Astrocyte of the spinal cord (primary cell): ENCODE measurements at places on chromosomes 13 and 19.

DNA sequence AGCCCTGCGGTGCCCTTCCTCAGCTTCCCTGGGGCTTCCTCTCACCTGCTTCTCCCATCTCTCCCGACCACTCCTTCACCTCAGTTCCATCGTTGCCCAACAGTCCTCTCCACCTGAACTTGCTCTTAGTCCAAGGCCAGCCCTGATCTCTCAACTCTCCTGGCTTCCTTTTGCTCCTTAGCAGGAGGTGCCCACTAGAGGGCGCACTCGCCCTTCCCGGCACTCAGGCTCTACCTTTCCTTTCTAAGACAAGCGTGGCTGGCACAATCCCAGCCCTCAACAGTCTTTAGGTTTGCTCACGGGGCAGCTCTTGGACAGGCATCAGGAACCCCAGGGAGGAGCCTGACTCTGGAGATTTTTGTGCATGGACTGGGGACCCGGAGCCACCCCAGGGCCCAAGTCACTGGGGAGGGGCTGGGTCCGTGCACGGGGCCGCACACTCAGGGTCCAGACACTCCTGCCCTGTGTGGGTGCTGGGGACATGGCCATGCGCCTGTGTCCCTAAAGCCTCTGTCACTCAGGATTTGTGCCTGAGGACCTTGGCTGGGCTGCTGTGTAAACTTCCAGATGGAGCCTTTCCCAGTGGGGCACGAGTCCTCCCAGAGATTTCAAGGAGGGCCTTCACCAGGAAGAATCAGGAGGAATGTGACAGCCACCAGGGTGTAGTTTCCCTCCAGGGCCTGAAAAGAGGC lies 12.1 kb upstream of the CEACAM8 start:
- DNase-seq: peak; percentile 5

DNA sequence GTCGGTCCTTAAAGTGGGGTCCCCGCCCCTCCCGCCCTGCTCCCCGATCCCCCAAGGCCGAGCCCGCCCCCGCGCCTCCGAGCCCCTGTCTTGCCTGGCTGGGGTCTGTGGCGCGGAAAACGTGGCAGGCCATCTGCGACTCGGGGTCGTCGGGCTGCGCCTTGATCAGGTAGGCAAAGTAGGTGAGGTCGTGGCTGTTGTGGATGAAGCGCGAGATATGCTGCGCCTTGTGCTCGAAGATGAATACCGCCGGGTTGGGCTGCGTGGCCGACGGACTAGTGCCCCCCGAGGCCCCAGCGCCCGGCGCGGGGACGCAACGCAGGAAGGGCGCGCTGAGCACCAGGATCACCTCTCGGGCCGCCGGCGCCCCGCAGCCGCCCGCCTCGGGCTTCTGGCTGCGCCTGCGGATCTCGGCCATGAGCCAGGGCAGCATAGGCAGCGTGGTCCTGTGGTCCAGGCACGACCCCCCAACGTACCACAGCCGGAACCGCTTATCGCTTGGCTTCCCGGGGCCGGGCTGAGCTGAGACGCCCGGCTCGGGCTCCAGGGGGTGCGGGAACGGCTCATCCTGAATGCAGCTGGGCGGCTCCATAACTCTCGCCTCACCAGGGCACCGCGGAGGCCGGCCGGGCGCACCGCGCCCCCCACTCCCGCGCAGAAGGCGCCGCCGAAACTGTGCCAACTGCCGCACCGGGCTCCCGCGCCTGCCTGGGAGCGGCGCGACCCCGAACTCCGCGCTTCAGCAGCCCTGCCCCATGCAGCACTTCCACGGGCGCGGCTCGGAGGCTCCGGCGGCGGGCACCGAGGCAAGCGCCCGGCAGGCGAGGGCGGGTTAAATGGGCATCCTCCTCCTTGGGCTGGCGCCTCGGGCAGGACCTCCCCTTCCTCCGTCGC lies 546 bp downstream of the TBC1D4 start:
- peak; percentile 37 for DNase-seq

GRCh38 chr13:104823709-104824108 lies 1711.8 kb downstream of the EFNB2 start:
- no peak for DNase-seq

DNA sequence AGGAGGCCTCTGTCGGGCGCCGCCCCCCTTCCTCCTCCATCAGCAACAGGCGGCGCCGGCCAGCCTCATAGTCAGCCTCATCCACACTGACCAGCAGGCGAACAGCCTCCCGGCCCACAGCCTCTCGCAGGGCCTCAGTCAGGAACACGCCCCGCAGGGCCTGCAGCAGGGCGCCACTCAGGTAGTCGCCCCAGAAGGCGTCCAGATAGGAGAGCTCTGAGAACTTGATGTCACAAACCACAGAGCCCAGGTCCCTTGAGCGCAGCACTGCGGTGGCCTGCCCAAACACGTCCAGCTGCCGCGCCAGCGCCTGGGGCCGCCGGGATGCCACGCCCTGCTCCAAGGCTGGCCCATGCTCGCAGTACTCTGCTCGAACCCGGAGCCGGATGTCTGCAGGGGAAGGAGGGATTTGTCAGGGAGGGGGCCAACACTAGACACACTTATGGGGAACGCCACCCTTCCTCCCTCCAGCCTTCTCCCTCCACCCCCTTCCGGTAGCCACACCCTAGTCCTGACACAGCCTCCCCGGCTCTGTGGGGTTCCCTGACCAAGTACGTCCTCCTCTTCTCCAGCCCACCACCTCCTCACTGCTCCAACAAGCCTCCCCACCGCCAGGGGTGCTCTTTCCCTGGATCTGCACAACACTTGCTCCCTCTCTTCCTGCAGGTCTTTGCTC lies 17.9 kb downstream of the DEDD2 start:
- DNase-seq: no peak

- DNase-seq: no peak
These were observed 98.4 kb upstream of the KLHL1 start for GRCh38 chr13:70206671-70207070.

- peak; percentile 6 for DNase-seq
These were observed 9.1 kb upstream of the POP4 start for GRCh38 chr19:29596885-29597525.

DNA sequence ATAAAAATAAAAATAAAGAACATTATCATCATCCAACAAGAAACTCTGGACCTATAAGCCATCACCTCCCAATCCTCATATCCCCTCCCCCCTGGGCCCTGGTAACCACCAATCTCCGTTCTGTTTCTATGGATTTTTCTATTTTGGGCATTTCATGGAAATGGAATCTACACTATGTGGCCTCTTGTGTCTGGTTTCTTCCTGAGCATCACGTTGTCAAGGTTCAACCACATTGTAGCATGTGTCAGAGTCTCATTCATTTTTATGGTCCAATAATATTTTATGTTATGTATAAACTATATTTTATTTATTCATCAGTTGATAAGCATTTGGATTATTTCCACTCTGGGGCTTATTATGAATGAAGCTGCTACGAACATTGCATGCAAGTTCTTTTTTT lies 26.9 kb downstream of the SULT2B1 start:
- no peak for DNase-seq

DNA sequence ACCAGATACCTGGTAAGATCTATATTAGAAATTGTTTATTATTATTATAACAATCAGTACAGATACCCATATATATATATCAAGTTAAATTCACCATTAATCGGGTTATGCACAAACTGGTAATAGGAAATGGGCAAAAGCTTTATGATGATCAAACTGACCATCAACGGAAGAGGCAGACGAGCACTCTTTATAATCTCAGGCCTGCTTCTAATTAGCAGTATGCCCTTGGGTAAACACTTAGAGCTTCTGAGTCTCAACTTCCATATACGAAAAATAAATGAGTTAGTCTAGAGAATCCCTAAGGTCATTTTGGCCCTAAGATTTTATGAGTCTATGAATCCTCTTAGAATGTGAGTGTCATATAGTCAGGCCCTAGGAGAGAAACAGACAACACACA lies 710.9 kb downstream of the PCDH9 start:
- no peak for DNase-seq

- no peak for DNase-seq
These were observed 5.6 kb upstream of the KLK13 start for GRCh38 chr19:51070334-51071094.

GRCh38 chr19:46371371-46371901 lies 24.5 kb downstream of the PPP5C start:
- DNase-seq: no peak

GRCh38 chr13:33383724-33384577 lies 98.4 kb upstream of the STARD13 start:
- no peak for DNase-seq

DNA sequence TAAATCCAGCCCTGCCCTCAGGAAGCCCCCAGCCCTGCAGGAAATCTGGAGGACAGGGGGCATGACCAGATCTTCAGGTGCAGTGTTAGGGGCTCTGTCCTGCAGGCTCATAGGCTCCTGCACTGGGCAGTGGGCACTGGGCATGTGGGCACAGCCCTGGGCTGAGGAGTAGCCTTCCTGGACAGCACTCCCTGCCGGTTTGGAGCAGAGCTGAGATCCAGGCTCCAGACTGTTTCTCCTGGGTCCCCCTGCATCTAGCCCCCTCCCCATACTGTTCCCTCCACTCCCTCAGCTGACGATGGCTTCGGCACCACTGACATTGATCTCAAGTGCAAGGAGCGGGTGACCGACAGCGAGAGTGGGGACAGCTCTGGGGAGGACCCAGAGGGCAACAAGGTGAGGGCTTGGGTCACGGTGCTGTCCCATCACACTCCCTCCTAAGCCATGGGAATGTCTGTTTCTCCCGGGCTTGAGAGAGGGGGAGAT lies 12.3 kb upstream of the PRR19 start:
- DNase-seq: no peak

DNA sequence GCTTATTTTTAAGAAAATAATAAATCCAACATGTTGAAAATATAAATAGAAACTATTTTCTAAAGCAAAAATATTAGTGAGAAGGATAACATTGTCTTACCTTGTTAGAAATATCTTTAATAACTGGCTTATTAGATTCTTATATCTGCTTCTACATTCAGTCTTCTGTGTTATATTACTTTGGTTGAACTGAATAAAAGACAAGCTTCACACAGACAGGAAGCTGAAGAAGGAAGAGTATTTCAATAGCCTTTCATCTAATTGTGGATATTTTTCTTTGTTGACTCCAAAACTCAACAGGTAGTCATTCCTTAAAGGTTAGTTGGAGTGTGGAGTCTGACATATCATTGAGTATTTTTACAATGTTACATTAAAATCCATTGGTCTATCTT lies 10.9 kb downstream of the SETDB2 start:
- DNase-seq: no peak

GRCh38 chr13:106275446-106276032 lies 259.9 kb downstream of the EFNB2 start:
- DNase-seq: no peak

DNA sequence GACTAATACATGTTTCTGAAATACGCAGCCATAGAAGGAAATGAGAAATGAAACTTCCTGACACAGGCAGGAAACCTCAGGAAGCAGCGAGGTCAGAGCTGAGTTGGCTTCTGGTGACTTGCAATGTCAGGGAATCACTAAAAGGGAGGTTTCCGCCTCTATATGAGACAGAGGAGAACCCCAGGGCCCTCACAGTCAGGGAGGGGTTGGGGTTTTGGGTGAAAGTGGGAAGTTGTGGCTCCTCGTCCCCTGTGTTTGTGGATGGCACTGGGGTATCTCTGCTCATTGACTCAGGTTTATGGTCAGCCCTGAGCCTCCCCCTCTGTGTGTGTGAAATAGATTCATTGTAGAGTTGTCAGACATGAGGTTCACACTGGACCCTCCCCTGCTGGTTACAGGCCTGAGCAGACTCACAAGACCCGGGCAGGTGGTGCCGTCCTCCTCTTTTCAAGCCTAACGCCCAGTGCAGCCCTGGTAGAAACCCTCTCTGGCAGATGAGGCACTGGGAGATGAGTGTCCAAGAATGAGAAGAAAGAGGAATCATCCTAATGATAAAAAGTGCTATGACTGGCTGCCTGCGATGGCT lies 5.5 kb upstream of the LILRA6 start:
- DNase-seq: no peak

- no peak for DNase-seq
These were observed 10.8 kb downstream of the CREB3L3 start for GRCh38 chr19:4164262-4164661.
